ENCODE measurements at places on chromosomes 5 and 9. TPM values are rescaled to one million over a fixed set of nuclear protein-coding genes. Genes with fewer than 3 reads are reported as not detected.

GRCh38 chr5:176959051-176959450 lies 47.5 kb downstream of the UIMC1 start:
- no peak for DNase-seq

DNA sequence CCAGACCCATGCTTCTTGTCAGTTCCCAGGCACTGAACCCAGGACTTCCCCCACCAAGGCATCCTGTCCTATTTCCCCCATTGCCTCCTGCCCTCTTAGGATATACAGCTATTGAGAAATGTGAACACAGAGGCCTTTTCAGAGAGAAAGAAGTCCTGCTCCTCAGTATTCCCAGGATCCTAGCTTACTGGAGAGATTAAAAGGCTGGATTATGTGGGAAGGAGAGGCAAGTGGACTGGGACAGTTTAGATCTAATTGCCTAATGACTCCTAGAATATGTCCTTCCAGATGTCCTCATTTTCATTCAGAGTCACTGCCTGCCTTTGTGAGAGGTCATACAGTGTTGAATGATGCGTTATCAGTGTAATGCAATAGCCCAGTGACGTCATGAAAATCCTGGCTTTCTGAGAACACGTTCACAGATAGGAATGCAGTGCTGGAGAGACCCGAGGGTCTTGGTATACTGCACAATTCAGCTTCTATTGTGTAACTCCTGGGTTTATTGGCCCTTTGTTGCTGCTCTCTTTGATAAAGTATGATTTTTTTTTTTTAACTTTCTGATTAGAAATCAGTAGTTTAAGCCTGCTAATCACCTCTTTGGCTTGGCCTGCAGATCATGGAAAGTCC lies 26.2 kb downstream of the WWC1 start:
- no peak for DNase-seq

The SLC6A19 gene
- not detected for total RNA-seq

The WDR38 gene
- total RNA-seq = not detected

DNA sequence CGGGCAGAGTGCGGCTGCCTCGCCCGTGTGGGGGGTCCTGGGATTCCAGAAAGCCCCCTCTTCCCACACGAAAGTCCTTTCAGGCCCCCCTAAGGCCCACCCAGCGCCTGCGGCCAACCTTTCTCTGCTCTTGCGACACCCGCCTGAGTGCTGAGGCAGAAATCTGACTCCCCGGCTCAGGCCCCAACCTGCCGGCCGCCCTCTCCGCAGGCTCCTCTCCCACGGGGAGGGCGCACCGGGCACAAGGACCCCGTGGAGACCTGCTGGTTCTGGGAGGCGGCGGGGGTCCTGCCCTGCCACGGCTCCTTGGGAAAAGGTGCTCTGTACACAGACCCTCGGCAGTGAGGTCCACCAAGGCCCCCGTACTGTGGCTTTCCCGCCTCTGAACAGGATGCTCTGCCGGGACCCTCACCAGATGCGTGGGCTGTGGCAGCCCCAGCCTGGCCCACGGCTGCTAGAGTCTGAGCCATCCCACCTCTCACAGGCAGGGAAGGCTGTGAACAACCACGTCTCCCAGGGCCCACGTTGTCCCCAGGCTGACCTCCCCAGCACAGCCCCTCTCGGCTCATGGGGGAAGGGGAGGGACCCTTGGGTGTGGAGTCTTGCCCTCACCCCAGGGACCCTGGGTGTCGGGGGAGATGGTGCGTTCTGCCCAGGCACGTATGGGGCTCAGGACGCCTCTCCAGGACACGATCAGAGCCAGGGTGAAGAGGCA lies 41.5 kb upstream of the EGFL7 start:
- no peak for DNase-seq

- DNase-seq = no peak
These were observed 178.2 kb downstream of the PAM start for GRCh38 chr5:102933316-102933715.

The ARHGEF39 gene
- total RNA-seq = 1.6 TPM

DNA sequence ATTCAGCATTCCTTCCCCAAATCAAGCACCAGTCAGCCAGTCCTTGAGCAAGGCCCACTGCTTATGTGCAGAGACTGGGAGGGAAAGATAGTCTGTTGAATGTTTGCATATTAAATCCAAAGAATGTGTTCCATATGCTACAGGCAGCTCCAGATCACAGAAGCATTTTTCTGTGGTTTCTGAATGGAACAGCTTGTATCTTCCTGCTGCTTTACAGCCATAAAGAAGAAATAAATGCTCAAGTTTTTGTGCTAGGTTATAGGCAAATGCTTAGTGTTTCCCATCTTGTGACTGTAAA lies 310.3 kb downstream of the TRIM36 start:
- DNase-seq = no peak

The FUT7 gene
- total RNA-seq = 10.6 TPM

The ABCA1 gene
- total RNA-seq = 16.0 TPM

- no peak for DNase-seq
These were observed 1761.9 kb upstream of the ACO1 start for GRCh38 chr9:30622561-30622960.

All from T-helper 17 cell (primary cell).